ENCODE measurements at places on chromosomes 6 and 20. TPM values are rescaled to one million over a fixed set of nuclear protein-coding genes. Genes with fewer than 3 reads are reported as not detected.
A peak's percentile ranks its signal among the peaks of the same experiment; 100 is the strongest.

DNA sequence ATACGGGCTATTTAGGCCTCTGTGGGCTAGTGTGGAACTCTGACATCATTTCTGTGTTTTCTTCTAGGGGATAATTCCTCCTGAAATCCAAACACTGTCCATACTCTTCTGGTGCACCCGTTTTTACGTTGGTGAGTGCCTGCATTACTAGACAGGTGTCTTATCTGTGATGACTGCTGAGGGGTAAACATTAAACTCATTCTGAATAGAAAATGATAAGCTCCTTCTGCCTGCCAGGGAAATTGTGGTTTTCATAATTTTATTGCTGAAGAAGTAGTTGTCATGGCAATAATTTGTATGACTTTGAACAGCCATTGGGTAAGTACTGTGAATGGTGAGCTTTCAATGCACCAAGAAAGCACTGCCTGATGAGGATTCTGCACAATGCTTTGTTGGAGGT is 705.6 kb downstream of the UTRN start:
- no peak for DNase-seq

DNA sequence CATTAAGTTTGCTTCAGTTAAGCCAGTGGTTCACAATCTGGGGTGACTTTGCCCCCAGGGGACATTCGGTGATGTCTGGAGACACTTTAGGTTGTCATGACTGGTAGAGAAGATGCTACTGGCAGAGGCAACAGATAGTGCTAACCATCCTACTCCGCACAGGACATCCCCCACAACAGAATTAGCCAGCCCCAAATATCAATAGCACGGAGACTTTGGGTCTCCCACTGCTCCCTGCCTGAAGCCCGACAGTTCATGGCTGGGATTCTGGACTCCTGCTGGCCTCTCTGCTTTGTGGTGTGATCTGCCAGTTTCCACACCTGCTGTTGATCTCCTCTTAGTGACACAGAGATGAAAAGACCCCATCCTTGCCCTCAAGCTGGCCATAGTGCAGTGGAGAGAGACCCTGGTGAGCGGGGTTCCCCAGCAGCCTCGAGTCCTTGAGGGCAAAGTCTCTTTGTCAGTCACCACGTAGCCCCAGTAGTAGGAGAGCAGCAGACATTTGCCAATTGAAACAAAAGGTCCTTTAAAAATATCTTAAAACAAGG is 24.7 kb upstream of the TTPAL start:
- no peak for DNase-seq

DNA sequence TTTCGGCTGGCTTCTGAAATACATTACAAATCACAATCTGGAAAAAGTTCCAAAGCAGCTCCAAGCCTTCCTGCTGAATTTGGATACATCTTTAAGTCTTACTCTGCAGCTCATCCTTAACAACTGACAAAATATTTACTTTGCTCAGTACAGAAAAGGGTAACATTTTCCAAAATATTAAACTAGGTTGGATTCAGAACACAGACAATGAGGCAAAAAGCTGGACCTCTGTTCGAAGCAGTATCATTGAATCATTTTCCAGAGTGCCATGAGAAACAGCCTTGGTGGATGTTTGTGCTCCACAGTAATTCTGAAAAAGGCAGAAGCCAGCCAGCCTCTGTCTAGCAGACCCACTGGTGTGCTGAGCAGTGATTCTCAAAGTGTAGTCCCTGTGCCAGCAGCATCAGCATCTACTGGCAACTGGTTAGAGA is 162.1 kb downstream of the AIG1 start:
- DNase-seq: peak; percentile 83

DNA sequence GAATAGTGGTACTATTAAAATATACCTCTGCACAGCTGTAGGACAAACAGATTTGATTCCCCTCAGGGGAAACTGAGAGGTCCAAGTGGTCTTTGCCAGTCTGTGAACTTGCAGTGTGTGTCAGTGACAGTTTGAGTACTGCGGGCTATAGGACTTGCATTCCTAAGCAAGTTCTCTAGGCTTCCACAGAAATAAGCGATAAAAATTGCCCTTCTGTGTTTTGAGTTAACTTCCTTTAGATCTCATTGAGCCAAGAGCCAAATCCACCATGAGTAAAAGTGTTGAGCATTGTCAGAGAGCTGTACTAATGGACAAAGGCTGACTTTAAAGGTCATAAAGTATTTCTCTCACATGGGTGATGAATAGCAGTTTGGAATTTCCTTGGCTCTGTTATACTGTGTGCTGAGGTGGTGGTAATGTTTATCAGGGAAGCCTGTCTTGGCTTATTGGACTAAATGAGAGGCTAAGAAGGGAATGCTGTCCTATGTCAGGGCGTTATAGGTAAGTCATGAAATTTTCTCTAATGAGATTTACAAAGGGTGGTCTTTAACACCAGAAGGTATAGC is 122.6 kb upstream of the MAP3K7 start:
- no peak for DNase-seq

- no peak for DNase-seq
Observed at GRCh38 chr6:20441921-20442320, 40.2 kb downstream of the E2F3 start.

GRCh38 chr6:73636048-73636447 is 17.7 kb downstream of the SLC17A5 start:
- DNase-seq: no peak

- no peak for DNase-seq
Observed at GRCh38 chr6:125230674-125231073, 71.1 kb downstream of the HDDC2 start.

- no peak for DNase-seq
Observed at GRCh38 chr20:58139849-58140786, 88.3 kb downstream of the ANKRD60 start.

- no peak for DNase-seq
Observed at GRCh38 chr6:155454471-155454870, 1.2 kb downstream of the NOX3 start.

Gene TNNC2
- polyA plus RNA-seq: 8,101 TPM

Gene STX11
- 1.3 TPM for polyA plus RNA-seq

Gene PDSS2
- polyA plus RNA-seq: 8.2 TPM

Gene ULBP2
- 0.61 TPM for polyA plus RNA-seq

Gene DPPA5
- polyA plus RNA-seq: not detected

Gene MCHR2
- polyA plus RNA-seq: not detected

Data from forelimb muscle (tissue), 1 donor.